ENCODE measurements at places on chromosomes 6 and 20.
A peak's percentile ranks its signal among the peaks of the same experiment; 100 is the strongest.

GRCh38 chr6:53623497-53623896 lies 42.1 kb downstream of the KLHL31 start:
- DNase-seq = peak; percentile 56

DNA sequence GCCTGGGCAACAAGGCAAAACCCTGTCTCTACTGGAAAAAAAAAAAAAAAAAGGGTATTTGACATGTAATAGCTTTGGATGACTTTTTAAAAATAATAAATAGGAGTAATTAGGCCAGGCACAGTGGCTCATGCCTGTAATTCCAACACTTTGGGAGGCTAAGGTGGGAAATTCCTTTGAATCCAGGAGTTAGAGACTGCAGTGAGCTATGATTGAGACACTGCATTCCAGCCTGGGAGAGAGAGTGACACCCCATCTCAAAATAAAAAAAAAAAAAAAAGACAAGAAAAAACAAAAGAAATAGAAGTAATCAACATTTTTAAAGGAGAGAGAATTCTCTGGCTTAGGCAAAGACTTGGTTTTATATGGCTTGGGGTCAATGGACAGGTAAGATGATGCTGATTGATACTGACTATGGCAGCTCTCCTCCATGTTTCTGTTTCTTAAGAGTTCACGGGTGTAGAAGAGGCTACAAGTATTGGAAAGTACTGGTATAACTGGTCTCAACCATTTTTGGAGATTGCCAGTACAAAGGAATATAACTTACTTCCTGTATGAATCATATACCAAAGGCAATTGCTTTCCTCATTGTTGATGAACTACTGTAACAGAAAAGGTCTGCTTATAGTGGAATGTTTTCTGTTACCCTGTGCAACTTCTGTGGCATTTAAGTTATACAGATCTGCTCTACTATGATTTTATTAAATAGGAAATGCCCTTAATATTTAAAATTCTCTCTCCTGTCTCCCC lies 10.1 kb downstream of the MAP3K5 start:
- DNase-seq = peak; percentile 58

- peak; percentile 47 for DNase-seq
Observed at GRCh38 chr6:21780679-21781078, 187.1 kb downstream of the SOX4 start.

GRCh38 chr6:42028234-42029061 lies 21.9 kb upstream of the TAF8 start:
- no peak for DNase-seq

DNA sequence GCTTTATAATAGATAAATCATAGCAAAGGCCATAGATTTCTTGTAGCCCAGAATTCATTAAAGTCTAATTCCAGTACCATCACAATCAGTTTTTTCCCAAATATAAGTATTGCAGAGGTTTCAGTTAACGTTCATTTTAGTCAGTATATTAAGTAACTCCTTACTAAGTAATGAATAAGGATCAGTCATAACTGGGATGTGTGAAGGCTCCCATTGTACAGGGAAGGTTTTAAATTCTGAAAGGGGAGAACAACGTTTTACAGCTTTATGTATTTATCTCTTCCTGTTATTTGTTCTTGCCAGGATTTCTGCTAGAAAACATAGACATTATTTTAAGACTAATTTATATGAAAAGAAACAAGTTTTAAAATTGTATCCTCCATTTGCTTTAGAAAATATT lies 215.5 kb upstream of the LAMP5 start:
- DNase-seq = no peak

DNA sequence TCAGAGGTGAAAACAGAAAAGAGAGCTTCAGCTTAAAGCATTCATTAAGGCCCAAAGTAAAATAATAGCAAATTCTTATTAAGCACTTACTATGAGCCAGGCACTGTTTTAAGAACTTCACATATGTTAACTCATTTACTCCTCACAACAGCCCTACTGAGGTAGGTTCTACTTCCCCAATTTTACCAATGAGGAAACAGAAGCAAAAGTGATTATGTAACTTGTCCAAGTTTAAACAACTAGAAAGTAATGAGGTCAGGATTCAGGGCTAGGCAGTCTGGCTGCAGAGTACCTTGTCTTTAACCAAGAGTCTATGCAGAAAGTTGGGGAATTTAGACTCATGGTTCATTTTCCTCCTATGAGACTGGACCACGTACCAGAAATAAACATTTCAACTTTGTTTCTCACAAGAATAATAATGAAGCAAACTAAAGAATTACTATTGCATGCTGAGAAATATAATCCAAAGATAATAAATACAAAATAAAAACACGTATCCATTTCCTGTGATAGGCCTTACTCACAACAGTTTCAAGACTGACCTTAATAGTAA lies 3.8 kb downstream of the COL21A1 start:
- no peak for DNase-seq

All from fibroblast of skin of abdomen (primary cell).